ENCODE measurements at places on chromosomes 7 and 10. TPM values are rescaled to one million over a fixed set of nuclear protein-coding genes. Genes with fewer than 3 reads are reported as not detected.

DNA sequence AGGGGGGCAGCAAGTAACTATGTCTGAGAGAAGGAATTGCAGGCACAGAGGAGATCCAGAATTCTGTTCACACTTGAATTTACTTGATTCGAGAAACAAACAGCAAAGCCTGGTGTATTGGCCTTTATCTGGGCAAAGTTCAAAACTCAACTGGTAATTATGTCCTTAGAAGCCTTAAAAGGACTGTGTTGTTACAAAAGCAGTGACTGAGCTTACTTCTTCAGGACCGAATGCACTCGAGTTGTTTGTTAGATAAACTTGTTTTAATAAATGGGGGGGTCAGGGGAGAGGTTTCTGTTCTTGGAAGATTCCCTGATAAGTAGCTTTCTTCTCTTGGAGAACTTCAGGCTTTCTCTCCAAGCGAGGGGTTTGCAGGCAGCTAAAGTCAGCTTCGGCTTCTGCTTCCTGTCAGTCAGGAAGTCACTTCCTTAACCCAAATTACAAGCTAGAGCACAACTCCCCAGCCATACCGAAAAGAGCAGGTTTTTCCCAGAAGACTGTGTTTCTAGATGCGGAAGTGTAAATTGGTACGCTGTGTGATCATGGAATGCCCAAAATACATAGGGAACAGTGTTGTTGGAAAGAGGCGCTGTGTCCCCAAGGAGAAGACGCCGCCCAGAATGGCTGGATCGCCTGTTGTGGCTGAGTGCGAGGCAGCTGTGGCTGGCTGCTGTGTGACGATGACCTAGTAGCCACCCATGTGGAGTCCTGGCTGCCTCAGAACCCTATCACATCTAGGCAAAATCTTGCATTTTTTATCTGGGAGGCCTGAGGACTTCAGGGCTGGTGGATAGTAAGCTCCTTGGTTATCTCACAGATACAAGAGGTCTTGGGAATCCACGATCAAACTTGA lies 110.4 kb downstream of the TCF7L2 start:
- H3K4me1 ChIP-seq: peaks cover 15% of the 10 kb centered on the region
- H3K4me3 ChIP-seq: no peak overlapping the region
- DNase-seq: no peak
- no peaks in the 10 kb centered on the region for H3K27me3 ChIP-seq
- no peak overlapping the region for H3K27ac ChIP-seq

GRCh38 chr7:74235518-74236268 lies 18.5 kb downstream of the RFC2 start:
- H3K27me3 ChIP-seq: no peaks in the 10 kb centered on the region
- peaks cover 8% of the 10 kb centered on the region for H3K36me3 ChIP-seq
- DNase-seq: no peak
- no peak overlapping the region for H3K27ac ChIP-seq

DNA sequence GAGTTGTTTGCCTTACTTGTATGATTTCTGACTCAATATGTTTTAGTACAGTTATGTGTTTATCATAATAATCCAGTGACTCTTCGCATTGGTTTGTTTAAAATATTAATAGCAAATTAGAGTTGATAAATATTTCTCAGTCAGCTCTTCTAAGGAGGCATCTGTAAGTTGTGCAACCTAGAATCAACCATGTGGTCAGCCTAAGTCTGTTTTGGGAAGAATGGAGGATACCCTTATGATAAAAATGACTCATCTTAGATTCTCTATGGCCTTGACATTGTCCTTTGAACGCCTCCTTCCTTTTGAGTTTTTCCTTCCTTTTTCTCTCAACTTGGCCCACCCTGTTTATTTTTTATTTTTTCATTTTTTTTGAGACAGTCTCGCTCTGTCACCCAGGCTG lies 18.8 kb downstream of the DNAJC9 start:
- H3K27ac ChIP-seq: no peak overlapping the region
- H3K27me3 ChIP-seq: no peaks in the 10 kb centered on the region
- H3K4me3 ChIP-seq: no peak overlapping the region
- no peaks in the 10 kb centered on the region for H3K4me1 ChIP-seq
- DNase-seq: no peak
- H3K36me3 ChIP-seq: no peaks in the 10 kb centered on the region

DNA sequence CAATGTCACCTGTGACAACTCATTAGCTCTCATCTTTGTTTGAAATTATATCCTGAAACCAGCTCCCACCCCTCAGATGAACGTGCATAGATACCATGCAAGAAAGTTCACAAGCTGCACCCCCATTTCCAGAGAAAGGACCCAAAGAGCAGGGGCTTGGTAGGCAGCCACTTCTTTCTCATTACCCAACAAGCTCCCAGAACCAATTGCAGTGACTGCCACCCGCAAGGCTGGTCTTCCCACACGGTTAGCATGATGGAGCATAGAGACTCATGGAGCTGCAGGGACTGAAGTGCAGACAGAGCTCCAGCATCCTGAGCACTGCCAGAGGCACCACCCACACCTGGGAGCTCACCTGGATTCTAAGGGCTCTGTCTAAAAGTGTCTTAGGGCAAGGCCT lies 28.5 kb downstream of the FRMPD2 start:
- no peak overlapping the region for H3K4me3 ChIP-seq
- H3K27ac ChIP-seq: no peak overlapping the region
- H3K4me1 ChIP-seq: no peaks in the 10 kb centered on the region

- H3K27me3 ChIP-seq: no peaks in the 10 kb centered on the region
- no peaks in the 10 kb centered on the region for H3K4me1 ChIP-seq
- no peak overlapping the region for H3K4me3 ChIP-seq
Observed at GRCh38 chr7:151142686-151143040, 24.8 kb downstream of the GBX1 start.

DNA sequence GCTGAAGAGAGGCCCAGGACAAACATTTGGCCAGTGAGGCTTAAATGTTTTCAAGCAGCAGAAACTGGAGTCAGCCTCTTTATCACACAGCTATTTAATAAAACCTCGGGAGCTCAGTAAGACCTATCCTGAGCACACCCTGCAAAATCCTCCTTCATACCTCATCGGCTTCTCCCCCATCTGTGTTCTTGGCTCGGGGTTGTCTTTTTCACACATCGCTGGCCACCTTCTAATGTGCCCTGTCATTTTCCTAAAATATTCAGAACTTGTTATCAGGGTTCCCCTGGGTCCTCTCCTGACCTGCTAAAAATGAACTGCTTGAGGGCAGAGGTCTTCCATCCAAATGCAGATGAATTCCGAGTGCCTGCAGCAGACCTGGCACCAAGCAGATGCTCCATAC lies 310.3 kb upstream of the AKR1E2 start:
- H3K27ac ChIP-seq: no peak overlapping the region
- no peak for DNase-seq
- H3K27me3 ChIP-seq: no peaks in the 10 kb centered on the region
- no peaks in the 10 kb centered on the region for H3K4me1 ChIP-seq
- H3K36me3 ChIP-seq: no peaks in the 10 kb centered on the region
- no peak overlapping the region for H3K4me3 ChIP-seq

GRCh38 chr7:46633200-46633599 lies 712.1 kb upstream of the IGFBP3 start:
- H3K27me3 ChIP-seq: no peaks in the 10 kb centered on the region
- no peak overlapping the region for H3K4me3 ChIP-seq
- no peak overlapping the region for H3K27ac ChIP-seq
- DNase-seq: no peak

SCIN gene
- total RNA-seq: 0.39 TPM

LRRN3 gene
- total RNA-seq: 288 TPM

TMEM270 gene
- total RNA-seq: not detected

NME8 gene
- total RNA-seq: not detected

Measured in naive thymus-derived CD4-positive, alpha-beta T cell (primary cell).